Substantia nigra (tissue), 51 donors: ENCODE measurements at places on chromosomes 16 and 17.

DNA sequence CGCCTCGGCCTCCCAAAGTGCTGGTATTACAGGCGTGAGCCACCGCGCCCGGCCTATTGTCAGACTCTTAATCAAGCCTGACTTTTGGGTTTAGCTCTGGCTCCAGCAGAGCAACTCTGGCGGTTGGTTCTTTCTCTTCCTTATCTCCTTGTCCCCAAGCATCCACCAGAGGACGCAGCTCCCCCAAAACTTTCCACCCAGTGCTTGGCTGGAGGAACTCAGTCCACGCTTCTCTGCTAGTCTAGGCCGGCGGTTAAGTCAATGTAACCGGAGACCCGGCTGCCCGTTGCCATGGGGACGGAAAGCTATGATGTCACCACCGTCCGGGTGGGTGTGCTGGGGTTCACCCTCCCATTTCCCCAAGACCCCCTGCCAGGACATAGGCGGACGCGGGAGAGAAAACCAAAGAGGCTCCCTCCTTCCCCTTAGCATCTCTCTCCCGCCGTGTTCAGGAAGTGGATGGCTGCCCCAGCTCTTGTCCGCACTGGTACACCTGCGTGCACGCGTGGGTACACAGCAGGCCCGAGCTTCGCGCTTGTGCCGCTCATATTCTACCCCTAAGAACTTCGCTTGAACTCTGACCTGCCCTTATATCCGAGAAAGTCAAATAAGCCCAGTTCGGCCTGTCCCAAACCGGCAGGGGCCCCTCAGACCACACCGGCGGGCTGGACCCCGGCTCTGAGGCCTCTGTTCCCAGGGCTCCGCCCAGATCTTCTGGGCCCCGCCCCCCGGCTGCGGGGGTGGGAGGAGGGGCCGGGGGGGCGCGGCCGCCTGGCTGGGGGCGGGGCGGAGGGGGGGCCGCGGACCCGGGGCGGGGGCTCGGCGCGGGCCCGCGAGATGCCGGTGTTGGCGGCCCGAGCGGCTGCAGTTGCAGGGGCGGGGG, at the start of gene RND2:
TSS of gene RND2 (plus strand) at position 825 of the 883 bp plus-strand sequence. CDS start 117 bp downstream, outside the sequence.
- peak; percentile 62 for DNase-seq

DNA sequence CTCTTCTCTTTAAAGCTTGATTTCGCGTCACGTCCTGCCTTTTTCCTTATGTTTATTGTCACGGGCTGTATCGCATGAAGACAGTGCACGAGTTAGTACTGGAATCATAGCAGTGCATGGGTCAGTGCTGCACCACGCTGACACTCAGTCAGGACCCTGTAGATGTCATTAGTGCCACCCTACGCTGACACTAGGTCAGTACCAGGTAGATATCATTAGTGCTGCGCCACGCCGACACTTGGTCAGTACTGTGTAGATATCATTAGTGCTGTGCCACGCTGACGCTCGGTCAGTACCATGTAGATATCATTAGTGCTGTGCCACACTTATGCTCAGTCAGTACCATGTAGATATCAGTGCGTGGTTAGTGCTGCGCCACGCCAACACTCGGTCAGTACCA, 106.2 kb upstream of the ZNF469 start:
- no peak for DNase-seq

DNA sequence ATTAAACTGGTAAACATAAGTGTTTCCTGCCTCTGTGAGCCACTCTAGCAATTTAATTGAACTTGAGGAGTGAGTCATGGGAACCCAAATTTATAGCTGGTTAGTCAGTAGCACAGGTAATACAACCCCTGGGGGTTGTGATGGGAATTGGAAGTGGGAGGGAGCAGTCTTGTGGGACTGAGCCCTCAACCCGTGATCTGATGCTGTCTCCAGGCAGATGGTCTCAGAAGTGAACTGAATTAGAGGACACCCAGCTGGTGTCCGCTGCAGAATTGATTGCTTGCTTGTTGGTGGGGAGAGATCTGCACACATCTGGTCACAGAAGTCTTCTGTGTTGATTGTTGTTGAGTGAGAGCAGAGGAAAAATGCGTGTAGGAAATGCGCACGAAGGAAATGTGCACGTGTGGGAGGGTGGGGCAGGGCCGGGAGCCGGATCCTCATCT, 7.7 kb upstream of the ST6GALNAC2 start:
- no peak for DNase-seq

- no peak for DNase-seq
These were observed 5.3 kb downstream of the SPPL2C start for GRCh38 chr17:45850011-45850410.

- no peak for DNase-seq
These were observed 13.6 kb upstream of the CAPN15 start for GRCh38 chr16:513950-514349.

DNA sequence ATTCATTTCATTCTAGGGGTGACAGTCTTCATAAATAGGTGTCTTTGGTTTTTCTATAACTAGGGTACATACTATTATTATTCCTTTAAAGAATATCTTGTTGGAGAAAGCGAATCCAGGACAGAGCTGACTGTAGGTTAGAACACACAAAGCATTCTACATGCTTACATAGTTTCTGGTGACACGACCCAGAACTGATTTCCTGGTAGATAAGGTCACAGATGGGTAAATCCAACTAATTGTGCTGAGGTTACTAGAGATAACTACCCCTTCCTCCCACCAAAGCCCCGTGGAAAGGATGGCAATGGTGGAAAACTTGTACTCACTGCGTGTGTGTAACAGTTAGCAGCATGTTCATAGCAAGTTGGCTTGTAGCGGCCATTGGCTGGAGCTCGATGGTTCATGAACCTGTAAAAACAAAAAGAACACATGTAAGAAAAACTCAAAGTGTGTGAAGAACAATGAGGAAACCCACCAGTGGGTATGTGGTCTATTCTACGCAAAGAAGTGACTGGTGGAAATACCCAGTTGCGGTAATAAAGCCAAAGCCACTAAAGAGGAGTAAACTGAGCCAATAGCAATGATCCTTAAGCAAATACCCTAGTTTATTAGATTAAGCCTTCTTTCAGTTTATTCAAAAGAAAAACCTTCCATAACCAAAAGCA, 7.7 kb downstream of the MMD start:
- no peak for DNase-seq
